ENCODE measurements at places on chromosomes 7 and 10.

DNA sequence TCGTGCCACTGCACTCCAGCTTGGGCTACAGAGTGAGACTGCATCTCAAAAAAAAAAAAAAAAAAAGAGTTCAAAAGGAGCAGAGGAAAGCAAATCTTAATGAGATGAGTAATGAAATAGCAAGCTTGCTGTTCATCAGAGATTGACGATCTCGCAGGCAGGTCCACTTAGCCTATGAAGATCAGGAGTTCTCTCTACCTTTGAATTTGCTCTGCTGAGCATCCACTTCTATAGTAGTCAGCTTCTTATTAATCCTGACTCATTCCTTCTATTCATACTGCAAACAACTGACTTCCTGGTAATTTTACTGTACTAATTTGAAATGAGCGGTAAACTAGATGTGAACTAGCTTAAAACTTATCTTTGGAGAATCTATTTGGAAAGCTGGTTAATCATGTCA is 1014.6 kb downstream of the GATA3 start:
- DNase-seq, result no peak

- DNase-seq, result peak; percentile 95
Measured at GRCh38 chr10:71850743-71851464, at the start of gene PSAP. TSS of gene PSAP (minus strand) at chr10:71851251. CDS start at chr10:71851221, 30 bp downstream.

DNA sequence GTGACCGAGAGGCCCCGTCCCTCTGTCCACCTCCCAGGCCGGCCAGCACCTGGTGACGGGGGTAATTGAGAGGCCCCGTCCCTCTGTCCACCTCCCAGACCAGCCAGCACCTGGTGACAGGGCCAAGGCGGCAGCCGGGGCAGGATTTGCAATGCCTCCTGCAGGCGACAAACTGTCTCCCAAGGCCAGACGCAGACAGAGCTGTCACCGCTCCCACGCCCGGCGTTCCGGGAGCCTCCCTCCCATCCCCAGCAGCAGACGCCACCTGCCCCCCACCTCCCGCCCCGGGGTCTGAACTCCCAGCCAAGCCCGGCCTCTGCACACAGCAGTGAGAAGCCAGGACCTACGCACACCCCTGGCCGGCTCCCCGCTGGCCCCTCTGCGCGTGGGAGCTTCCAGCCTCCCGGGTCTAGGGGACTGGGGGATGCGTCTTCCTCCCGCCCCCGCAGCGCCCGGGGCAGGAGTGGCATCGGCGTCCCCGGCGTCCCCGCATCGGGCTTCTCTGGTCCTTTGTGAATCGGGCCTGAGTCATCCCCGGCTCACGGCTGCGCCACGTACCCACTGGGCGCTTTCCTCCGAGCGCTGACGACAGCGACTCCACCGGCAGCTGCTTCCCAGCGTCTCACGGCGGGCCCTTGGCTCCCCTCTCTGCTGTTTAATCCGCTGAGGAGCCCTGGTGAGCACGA is 95.1 kb upstream of the DIP2C start:
- peak; percentile 79 for DNase-seq

DNA sequence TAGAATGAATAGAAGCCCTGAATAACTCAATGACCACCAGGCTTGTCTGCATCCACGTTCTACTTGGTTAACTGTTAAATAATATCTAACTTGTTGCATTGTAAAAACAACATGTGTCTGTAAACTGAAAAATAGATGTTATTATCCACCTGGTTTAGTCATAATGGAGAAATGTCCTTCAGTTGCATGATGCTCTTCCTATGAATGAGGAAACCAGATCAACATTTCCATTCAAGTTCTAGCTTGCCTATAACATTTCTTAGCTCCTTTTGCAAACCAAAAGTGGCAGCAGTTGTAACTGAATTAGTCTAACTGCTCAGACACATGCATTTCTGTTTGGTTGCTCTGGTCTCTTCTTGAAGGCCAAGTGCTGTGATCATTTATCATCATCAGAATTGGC is 62.9 kb upstream of the BET1 start:
- no peak for DNase-seq

GRCh38 chr7:26592011-26592410 is 272.4 kb downstream of the SKAP2 start:
- DNase-seq, result no peak

GRCh38 chr7:97089771-97090170 is 27.7 kb upstream of the SDHAF3 start:
- no peak for DNase-seq

DNA sequence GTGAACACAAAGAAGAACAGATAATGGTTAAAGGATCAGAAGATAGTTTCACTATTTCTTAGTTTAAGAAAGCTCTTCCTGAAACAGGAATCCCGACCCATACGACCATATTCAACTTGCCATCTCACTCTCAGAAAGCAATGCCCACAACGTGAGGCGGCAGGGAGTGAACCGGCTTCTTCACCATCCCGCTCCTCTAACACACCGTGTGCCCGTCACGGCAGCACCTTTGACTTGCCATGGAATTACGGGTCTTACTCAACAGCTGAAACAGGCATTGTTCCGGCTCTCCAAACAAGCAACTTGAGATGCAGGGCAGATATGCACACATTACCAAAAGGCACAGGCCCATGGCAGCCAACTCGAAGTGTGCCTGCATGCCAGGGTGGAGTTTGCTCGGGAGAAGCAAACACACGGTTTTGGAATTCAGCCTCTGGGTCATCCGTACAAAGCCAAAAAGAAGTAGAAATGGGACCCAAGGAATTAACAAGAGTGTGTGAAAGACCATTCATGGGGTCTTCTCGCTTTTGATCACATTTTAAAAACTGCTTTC is 293.6 kb downstream of the DNAJB6 start:
- DNase-seq, result no peak

- DNase-seq, result no peak
Measured at GRCh38 chr7:30788640-30789333, 17.6 kb downstream of the MINDY4 start.

DNA sequence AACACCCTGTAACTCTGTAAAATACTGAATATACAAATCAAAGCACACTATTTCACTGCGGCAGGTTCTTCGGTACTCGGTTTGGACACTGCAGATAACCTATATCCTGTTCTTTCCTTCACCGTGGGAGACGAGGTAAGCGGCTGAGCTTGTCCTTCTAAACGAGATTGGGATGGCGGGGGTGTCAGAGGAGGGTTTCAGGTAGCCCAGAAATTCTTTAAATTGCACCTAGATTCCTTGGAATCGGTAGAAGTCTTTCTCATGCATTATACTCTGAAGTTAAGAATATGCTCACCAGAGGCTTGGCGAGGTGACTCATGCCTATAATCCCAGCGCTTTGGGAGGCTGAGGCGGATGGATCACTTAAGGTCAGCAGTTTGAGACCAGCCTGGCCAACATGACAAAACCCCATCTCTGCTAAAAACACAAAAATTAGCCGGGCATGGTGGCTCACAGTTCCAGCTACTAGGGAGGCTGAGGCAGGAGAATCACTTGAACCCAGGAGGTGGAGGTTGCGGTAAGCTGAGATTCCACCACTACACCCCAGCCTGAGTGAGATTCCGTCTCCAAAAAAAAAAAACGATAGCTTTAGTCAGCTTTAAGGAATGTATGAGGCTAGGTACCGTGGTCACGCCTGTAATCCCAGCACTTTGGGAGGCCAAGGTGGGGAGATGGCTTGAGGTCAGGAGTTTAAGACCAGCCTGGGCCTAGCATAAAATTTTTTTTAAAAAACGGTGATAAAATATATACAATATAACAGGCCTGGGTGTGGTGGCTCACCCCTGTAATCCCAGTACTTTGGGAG is 10.1 kb upstream of the LAT2 start:
- DNase-seq, result peak; percentile 55

DNA sequence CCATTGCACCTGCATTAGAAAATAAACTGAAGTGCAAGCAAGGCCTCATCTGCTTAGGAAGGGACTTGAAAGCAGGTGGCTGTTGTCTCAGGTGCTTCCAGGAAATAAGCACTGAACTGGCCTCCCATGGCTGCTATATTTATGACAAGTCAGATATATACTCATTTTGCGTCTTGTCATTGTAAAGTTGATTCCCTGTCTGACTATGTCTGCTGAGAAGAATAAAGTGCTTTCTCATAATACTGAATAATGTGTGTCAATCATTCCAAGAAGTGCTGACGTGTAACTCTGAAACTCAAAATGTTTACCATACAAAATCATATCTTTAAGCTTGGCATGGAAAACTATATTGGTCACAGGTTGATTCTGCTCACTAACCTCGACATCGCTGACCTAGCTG is 44.9 kb upstream of the SVOPL start:
- DNase-seq, result no peak

GRCh38 chr7:99557940-99558305 is 519 bp upstream of the ZNF655 start:
- peak; percentile 22 for DNase-seq

DNA sequence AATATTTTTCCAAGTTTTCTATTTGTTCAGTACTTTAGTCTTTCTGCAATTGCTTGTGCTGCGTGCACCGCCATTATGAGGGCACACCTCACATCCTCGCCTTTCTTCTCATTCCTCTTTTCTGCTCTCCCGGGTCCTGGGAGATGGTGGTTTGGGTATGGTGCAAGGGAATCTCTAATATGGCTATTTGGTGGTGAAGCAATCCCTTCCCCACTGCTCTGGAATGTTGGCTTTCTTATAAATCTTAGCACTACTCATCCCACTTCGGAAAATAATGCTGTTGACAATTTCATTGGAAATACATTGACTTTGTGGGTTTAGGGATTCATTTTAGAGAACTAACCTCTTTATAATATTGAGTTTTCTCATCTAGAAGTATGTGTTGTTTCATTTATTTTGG is 1.9 kb upstream of the GCK start:
- DNase-seq, result no peak

- DNase-seq, result no peak
Measured at GRCh38 chr7:55515569-55516279, 56.6 kb downstream of the VOPP1 start.

- DNase-seq, result peak; percentile 98
Measured at GRCh38 chr10:3782451-3783315, 2.3 kb downstream of the KLF6 start.

DNA sequence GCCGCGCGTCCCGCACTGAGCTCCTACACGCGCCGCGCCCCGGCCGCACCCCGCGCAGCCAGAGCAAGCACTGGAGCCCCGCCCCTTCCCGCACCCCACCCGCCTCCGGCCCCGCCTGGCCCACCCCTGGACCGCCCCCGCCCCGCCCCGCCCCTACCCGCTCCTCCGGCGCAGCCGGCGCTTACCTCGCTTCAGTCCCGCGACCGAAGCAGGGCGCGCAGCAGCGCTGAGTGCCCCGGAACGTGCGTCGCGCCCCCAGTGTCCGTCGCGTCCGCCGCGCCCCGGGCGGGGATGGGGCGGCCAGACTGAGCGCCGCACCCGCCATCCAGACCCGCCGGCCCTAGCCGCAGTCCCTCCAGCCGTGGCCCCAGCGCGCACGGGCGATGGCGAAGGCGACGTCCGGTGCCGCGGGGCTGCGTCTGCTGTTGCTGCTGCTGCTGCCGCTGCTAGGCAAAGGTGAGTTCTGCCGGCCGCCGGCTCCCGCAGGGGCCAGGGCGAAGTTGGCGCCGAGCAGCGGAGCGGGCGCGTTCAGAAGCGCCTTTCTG is at the start of gene RET:
Gene RET, plus strand, starts transcription at position 194 of the 545 bp plus-strand sequence. Its CDS starts 190 bp downstream, at position 384.
- DNase-seq, result no peak

DNA sequence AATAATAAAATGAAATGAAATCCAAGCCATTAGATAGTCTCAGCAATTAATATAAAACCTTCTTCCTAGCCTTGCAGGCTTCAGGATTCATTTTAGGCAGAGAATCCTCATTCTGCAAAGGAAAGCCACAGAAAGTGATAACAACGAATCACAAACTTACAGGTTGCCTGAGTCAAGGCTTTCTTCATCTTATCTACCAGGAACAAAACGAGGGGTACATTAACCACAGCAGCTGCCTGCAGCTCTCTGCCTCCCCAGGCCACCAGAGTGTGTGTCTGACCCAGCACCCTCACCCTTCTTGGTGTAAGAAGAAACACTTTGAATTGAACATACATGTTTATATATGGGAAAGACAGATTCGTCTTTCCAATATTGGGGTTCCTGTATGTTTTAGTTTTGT is 12.5 kb upstream of the TNS3 start:
- no peak for DNase-seq

DNA sequence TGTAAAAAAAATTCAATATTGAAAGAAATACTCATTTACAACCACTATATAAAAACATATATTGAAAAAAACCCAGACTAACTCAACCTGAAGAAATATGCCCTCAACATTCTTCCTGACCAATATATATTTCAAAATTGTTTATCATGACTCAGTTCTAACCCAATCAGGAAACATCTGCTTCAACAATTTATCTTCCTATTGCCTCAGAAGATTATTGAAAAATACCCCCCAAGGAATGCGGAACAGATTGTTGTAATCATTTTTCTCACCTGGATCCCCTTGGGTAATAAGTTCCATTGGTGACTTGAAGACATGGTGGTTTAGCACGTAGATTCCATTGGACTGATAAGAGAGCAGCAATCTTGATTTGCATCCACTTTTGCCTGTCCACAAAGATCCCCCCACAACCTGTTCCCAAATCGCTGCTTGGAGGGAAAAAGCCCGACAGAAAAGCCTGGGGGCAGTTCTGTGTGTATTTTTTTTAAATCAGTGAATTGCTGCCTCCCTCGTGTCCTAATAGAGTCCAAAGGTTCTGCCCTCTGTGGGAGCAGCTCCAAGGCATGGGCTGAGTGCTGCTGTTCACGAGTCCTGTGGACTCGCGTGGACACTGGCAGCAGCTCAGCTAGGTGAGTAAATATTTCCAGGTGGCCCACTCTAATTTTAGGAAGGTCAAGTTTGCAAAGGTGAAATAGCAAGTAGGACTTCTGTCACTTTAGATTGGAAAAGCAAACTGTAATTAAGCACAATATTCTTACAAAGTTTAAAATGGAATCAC is 5.9 kb upstream of the INHBA start:
- no peak for DNase-seq

- no peak for DNase-seq
Measured at GRCh38 chr10:10078446-10078845, 939.2 kb upstream of the CELF2 start.

DNA sequence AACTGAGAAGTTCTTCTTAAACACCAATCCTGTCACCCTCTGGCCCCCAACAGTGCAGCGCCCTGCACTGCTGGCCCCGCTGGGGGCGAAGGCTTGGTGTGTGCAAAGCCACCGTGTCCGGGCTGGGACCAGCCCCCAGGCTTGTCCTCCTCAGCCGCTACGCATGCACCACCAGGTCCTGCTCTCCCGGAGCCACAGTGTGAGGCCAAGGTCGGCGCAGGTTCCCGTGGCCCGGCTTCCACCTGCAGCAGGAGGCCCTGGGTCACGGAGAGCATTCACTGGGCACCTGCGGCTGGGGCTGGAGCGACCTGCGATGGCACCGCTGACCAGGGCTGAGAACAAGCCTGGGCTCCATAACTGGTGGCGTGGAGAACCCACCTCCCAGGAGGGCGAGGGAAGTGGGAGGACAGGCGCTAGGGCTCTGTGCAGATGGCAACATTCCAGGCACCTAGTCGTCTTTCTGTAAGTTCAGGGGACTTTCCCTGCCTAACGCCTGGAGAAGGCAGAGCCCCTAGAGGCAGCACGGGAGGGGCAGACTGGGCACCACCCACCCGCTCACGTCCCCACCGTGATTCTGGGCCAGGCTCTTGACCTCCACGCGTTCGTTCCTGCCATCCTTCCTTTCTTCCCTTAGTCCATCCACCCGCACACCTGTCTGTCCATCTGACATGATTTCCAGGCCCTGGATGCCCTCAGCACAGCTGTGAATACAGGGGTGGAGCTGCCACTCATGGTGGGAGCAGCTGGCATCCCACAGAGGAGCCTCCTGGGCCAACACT is 271.6 kb downstream of the ELFN1 start:
- no peak for DNase-seq

Data from RPMI7951 (cell line).